ENCODE measurements at places on chromosomes 1 and 21. TPM values are rescaled to one million over a fixed set of nuclear protein-coding genes. Genes with fewer than 3 reads are reported as not detected.

APCS gene
- not detected for total RNA-seq

TCP10L gene
- total RNA-seq, result 0.35 TPM

PTPRU gene
- 35.8 TPM for total RNA-seq

KCNJ9 gene
- total RNA-seq, result not detected

KRTAP22-2 gene
- not detected for total RNA-seq

CYP4Z1 gene
- not detected for total RNA-seq

C1orf87 gene
- total RNA-seq, result not detected

KRTAP24-1 gene
- total RNA-seq, result not detected

MYOG gene
- 8.9 TPM for total RNA-seq

LCE1D gene
- not detected for total RNA-seq

TMEM79 gene
- total RNA-seq, result 1.5 TPM

HRNR gene
- total RNA-seq, result not detected

PIAS3 gene
- total RNA-seq, result 23.6 TPM

WASF2 gene
- total RNA-seq, result 38.0 TPM

SLC5A9 gene
- total RNA-seq, result not detected

BARHL2 gene
- not detected for total RNA-seq

FCRL1 gene
- not detected for total RNA-seq

ST6GALNAC3 gene
- 1.5 TPM for total RNA-seq

Data from pericardium fibroblast (primary cell).